Spleen (tissue), 13 donors: ENCODE measurements at places on chromosomes 12 and 14. TPM values are rescaled to one million over a fixed set of nuclear protein-coding genes. Genes with fewer than 3 reads are reported as not detected.

The RASAL1 gene
- 0.39 TPM for total RNA-seq

The FAM181A gene
- total RNA-seq, result not detected

The NUDT4 gene
- 43.5 TPM for total RNA-seq

The CFAP54 gene
- total RNA-seq, result 3.0 TPM
